Activated CD4-positive, alpha-beta T cell treated with anti-CD3 and anti-CD28 coated beads for 36 hours (primary cell): ENCODE measurements at places on chromosomes 3 and 15. TPM values are rescaled to one million over a fixed set of nuclear protein-coding genes. Genes with fewer than 3 reads are reported as not detected.

ITPR1 gene
- total RNA-seq: 55.6 TPM

DNA sequence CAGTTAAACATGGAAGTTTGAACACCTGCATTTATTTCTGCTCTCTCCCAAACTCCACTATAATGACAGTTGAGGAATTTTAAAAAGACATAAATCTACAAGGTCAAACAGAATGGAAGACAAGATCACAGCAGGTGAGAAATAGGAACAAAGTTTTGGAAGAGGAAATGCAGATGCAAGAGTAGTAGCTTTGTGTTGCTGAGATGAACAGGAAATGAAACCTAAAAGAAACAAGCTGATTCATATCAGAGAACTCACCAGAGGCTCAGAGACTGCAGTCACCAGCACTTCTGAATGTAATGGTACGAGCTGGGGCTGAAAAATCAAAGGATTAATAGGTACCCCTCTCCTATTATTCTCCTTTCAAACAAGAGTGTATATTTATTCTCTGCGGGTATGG, 459.9 kb downstream of the RAP2B start:
- DNase-seq: peak; percentile 27
- peak overlapping the region; percentile 30 for H3K4me3 ChIP-seq
- H3K4me1 ChIP-seq: peaks cover 58% of the 10 kb centered on the region
- peak overlapping the region; percentile 55 for H3K27ac ChIP-seq
- no peaks in the 10 kb centered on the region for H3K27me3 ChIP-seq

DNA sequence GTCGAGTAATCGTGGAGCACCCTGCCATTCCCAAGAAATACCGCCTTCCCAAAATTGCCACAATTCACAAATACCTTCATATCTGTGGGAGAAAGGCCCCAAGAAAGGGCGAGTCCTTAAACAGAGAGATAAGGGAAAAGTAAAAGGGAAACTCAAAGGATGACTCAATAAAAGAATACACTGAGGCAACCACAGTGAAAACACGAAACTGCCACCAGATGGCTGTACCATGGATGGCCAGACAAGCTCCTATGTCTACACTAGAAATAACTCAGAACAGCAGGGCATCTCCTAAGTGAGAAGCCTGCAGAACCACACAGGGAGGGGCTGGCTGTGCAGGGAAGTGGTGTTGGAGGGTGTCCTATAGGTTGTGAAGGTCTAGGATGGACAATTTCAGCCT, 25.0 kb downstream of the SRGAP3 start:
- DNase-seq: peak; percentile 67
- peak overlapping the region; percentile 52 for H3K27ac ChIP-seq
- H3K4me1 ChIP-seq: peaks cover 11% of the 10 kb centered on the region
- no peaks in the 10 kb centered on the region for H3K36me3 ChIP-seq
- H3K27me3 ChIP-seq: no peaks in the 10 kb centered on the region

SEMA5B gene
- total RNA-seq: not detected

MTHFS gene
- 36.1 TPM for total RNA-seq

DNA sequence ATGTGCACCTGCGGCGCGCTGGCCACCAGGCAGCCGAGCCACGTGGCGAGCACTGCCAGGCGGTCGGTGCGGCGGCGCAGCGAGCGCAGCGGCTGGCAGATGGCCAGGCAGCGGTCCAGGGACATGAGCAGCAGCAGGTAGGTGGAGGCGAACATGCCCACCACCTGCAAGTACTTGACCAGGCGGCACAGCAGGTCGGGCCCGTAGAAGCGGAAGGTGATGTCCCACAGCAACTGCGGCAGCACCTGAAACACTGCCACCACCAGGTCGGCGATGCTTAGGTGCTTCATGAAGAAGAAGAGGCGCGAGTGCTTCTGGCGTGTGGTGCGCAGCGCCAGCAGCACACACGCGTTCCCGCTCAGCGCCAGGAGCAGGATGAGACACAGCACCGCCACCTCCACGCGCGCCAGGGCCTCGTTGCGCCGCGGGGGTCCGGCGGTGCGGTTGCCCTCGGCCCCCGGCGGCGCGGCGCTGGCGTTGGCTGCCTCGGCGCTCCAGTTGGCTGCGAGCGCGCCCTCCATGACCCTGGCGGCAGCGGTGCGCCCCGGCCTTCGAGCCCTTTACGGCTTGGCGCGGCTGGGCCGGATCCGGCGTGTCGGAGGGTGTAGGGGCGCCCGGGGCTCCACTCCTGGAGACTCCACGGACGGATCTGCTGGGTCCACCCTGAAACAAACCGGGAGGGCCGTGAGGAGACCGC, 1.6 kb downstream of the OXTR start:
- DNase-seq: peak; percentile 59
- H3K4me3 ChIP-seq: no peak overlapping the region
- no peak overlapping the region for H3K27ac ChIP-seq
- H3K27me3 ChIP-seq: peaks cover 37% of the 10 kb centered on the region
- H3K36me3 ChIP-seq: no peaks in the 10 kb centered on the region

DNA sequence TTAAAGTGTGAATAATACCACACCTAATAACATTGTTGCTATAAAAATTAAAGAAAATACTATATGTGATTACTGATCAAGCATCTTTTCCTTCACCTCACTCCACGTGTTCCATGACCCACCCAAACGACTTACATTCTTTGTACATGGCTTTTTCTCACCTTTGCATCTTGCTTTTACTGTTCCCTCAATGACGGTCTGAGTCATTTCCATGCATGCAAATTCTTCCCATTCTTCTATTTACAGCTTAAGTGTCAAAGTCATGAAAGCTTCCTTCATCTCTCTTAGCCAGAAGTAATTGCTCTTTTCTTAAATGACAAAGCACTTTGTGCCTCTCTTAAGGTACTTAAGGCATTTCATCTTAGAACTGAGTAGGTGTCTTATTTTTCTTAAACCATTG, 64.0 kb downstream of the GREM1 start:
- no peaks in the 10 kb centered on the region for H3K36me3 ChIP-seq
- no peak overlapping the region for H3K4me3 ChIP-seq
- H3K4me1 ChIP-seq: no peaks in the 10 kb centered on the region
- DNase-seq: no peak
- peaks cover 4% of the 10 kb centered on the region for H3K27me3 ChIP-seq
- H3K27ac ChIP-seq: no peak overlapping the region

DNA sequence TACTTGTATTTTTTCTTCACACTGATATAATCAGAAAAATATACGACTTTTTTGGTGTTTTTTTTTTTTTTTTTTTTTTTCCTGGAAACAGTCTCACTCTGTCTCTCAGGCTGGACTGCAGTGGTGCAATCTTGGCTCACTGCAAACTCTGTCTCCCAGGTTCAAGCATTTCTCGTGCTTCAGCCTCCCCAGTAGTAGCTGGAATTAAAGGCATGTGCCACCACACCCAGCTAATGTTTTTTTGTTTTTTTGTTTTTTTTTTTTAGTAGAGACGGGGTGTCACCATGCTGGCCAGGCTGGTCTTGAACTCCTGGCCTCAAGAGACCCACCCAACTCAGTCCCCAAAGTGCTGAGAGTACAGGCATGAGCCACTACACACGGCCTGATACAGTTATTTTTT, 20.8 kb upstream of the DNAAF4 start:
- no peaks in the 10 kb centered on the region for H3K4me1 ChIP-seq
- peaks cover 18% of the 10 kb centered on the region for H3K27me3 ChIP-seq
- H3K4me3 ChIP-seq: no peak overlapping the region
- H3K36me3 ChIP-seq: no peaks in the 10 kb centered on the region

DNA sequence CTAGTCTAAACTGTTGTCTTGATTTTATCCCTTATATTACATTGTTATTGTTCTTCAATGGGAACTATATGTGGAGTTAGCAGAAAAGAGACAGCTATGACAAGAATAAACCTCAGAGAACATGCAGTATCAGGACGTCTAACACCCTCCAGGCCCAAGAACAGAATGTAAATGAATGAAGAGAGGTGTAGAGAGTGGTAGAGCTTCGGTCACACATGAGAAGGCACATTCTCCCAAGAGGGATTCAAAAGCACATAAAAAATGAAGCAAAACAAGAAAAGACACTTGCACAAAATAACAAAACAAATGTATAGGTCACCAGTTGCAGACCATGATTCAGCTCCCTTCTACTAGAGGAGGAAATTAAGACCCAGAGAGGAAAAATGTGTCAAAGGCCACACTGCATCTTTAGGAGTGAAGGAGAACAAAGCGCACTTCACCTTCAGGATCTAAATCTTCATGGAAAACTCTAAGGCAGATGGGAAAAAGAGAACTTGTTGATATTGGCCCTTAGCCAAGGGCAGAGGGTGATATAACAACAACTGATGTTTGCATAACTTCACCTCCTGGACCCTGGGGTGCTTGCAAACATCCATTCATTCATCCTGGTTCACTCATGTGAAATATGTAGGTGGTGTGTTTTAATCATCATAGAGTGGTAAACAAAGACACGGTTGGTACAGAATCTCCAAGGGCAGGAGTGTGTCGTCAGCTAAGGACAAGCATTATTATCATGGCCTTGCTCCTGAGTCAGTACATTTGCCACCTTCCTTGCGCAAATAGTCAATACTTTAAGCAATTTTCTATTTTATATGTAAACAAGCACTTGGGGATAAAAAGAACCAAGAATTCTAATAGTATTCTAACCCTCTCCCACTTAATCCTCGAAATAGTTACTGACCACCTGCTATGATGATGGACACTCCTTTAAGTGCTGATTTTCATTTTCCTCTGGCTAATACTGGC, 8.8 kb downstream of the NEK10 start:
- no peaks in the 10 kb centered on the region for H3K27me3 ChIP-seq
- no peaks in the 10 kb centered on the region for H3K36me3 ChIP-seq
- H3K4me1 ChIP-seq: peaks cover 26% of the 10 kb centered on the region
- no peak overlapping the region for H3K4me3 ChIP-seq
- no peak overlapping the region for H3K27ac ChIP-seq

TNIK gene
- total RNA-seq: 28.8 TPM

GRCh38 chr15:59654046-59654445, 3.3 kb downstream of the GTF2A2 start:
- no peaks in the 10 kb centered on the region for H3K27me3 ChIP-seq
- H3K36me3 ChIP-seq: peaks cover 25% of the 10 kb centered on the region
- H3K4me3 ChIP-seq: no peak overlapping the region
- DNase-seq: no peak
- peaks cover 11% of the 10 kb centered on the region for H3K4me1 ChIP-seq

DNA sequence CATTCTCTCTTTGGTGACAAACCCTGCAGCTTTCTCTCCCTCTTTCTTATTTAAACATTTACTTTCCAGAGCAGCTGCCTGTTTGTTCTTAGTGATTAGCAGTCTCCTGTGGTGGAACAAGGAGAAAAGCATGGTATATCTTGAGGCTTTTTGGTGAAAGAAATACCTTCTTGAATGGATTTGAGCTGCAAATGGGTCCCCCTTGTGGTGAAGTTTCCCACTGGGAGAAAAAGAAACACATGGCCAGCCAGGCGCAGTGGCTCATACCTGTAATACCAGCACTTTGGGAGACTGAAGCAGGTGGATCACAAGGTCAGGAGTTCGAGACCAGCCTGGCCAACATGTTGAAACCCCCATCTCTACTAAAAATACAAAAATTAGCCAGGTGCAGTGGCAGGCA, 48.3 kb upstream of the ACP3 start:
- DNase-seq: no peak
- H3K27ac ChIP-seq: no peak overlapping the region
- H3K27me3 ChIP-seq: peaks cover 4% of the 10 kb centered on the region
- no peaks in the 10 kb centered on the region for H3K4me1 ChIP-seq

- H3K4me3 ChIP-seq: peak overlapping the region; percentile 87
- peaks cover 23% of the 10 kb centered on the region for H3K4me1 ChIP-seq
- H3K27me3 ChIP-seq: peaks cover 6% of the 10 kb centered on the region
- peaks cover 5% of the 10 kb centered on the region for H3K36me3 ChIP-seq
- H3K27ac ChIP-seq: peak overlapping the region; percentile 95
These were observed 384 bp downstream of the KNL1 start for GRCh38 chr15:40594429-40594836.

GRCh38 chr15:100042558-100042957, 299.2 kb downstream of the ADAMTS17 start:
- no peaks in the 10 kb centered on the region for H3K27me3 ChIP-seq
- H3K36me3 ChIP-seq: peaks cover 10% of the 10 kb centered on the region
- H3K4me1 ChIP-seq: no peaks in the 10 kb centered on the region
- H3K4me3 ChIP-seq: no peak overlapping the region
- no peak overlapping the region for H3K27ac ChIP-seq
